Esophagus (tissue), 2 donors: ENCODE measurements at places on chromosomes 5 and 9. TPM values are rescaled to one million over a fixed set of nuclear protein-coding genes. Genes with fewer than 3 reads are reported as not detected.

The SLIT3 gene
- 2.0 TPM for polyA plus RNA-seq

The SHISAL2B gene
- polyA plus RNA-seq: not detected

The ANGPTL2 gene
- 1.9 TPM for polyA plus RNA-seq

The ARSI gene
- 1.6 TPM for polyA plus RNA-seq

The ABLIM3 gene
- polyA plus RNA-seq: 17.1 TPM

The TRAF1 gene
- 2.7 TPM for polyA plus RNA-seq

The OTULINL gene
- 0.45 TPM for polyA plus RNA-seq

The INSL4 gene
- not detected for polyA plus RNA-seq

The TAF11L5 gene
- polyA plus RNA-seq: not detected

The F2RL2 gene
- polyA plus RNA-seq: 0.21 TPM

The MRPS2 gene
- 19.3 TPM for polyA plus RNA-seq

The DMGDH gene
- 0.33 TPM for polyA plus RNA-seq

The CD274 gene
- polyA plus RNA-seq: 0.98 TPM

The GFI1B gene
- polyA plus RNA-seq: 0.02 TPM

The NDUFB6 gene
- polyA plus RNA-seq: 37.4 TPM

The PCDHGA2 gene
- 0.27 TPM for polyA plus RNA-seq

The ADAMTSL2 gene
- 0.60 TPM for polyA plus RNA-seq

The TTC39B gene
- 9.9 TPM for polyA plus RNA-seq

The EXOSC3 gene
- polyA plus RNA-seq: 36.0 TPM

The EQTN gene
- not detected for polyA plus RNA-seq
